ENCODE measurements at places on chromosomes 7 and 10.

DNA sequence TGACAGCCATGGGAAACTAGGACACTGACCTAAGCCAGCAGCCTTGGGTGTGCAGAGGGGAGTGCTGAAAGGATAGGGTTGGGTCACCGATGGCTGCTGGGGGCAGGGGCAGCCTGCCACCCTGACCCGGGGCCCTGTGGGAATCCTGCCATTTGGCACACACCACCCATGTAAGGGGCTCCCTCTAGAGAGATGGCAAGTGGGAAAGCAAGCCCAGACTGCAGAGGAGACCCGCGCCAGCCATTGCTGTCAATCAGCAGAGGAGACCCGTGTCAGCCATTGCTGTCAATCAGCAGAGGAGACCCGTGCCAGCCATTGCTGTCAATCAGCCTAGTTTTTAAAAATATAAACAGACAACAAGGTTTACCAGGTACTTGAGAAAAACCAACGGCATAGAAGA is 27.4 kb upstream of the PRKAG2 start:
- DNase-seq = no peak

DNA sequence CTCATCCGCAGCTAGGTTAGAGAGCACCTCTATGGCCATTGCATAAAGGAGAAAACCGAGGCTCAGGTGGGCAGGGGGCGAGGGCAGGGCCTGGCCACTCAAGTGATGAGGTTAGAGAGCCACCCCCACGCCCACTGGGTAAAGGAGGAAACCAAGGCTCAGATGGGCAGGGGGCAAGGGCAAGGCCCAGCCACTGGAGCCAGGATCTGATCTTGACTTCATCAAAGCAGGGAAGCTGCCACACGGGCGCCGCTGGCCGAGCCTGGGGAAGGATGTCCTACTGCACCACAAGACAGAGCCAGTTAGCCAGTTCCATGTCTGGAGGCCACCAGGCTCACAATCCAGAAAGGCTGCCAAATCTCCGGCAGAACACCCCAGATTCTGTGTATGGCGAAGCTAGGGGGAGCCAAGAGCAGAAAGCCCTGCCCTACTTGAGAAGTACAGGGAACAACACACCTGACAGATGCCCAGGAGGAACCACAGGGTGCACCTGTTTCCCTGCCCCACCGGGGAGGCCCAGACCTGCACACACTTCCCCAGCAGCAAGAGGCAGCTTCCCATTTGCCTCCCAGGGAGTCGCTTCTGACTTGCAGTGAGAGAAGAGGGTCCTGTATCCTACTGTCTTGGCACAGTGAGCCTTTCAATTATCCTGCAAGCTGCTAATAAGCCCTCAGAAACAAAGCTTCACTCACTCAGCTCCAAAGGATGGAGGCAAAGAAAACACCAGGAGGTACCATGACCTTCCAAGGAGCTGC is 101.9 kb downstream of the TNS3 start:
- DNase-seq = no peak

GRCh38 chr10:93771354-93771753 is 13.6 kb downstream of the LGI1 start:
- no peak for DNase-seq

GRCh38 chr10:96651998-96652431 is 65.2 kb upstream of the TM9SF3 start:
- no peak for DNase-seq

DNA sequence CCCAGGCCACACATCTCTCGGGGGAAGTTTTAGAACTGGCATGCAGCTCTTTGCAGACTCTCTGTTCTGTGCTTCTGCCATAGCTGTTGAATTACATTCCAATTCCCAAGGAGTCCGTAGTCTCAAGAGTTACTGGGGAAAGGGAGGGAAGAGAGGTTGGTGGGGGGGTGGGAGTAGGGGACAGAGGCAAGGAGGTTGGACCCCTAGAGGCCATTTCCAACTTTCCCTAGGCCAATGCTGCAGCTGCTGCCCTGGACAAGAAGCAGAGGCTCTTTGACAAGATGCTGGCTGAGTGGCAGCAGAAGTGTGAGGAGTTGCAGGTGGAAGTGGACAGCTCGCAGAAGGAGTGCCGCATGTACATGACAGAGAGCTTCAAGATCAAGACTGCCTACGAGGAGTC is 23.8 kb downstream of the MYH16 start:
- DNase-seq = no peak

- no peak for DNase-seq
These were observed 40.0 kb downstream of the VOPP1 start for GRCh38 chr7:55532150-55532917.

DNA sequence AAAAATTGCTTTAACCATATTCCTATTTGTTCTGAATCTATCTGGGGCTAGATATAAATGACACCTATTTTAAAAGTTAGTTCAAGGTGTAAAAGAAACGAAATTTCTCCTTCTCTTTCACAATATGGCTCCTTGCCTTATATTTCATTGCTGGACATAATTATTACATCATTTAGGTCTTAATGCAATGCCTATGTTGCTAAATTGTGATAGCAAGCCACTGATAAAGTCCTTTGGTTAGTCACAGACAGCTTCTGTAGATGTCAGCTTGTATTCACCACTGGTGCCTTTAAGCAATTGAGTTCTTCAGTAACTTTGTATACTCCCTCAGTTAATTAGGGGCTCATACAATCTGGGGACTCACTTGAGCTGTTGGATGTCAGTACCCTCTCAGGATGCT is 1236.6 kb downstream of the GATA3 start:
- DNase-seq = no peak

DNA sequence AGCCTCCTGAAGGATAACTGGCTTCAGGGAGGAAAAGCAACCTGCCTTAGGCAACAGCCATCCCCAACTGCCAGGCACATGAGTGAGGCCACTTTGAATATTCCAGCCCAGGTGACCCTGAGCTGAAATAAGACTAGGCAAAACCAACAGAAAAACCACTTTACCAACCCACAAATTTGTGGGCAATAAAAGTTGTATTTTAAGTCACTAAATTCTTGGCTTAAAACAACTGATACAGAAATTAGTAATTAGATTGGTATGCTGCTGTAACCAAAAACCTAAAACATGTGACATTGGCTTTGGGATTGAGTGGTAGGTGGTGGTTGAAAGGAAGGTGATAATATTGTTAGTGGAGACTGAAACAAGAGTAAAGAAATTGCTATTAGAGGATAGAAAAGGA is 39.9 kb downstream of the ABCB4 start:
- no peak for DNase-seq

GRCh38 chr10:131855461-131856401 is 45.1 kb upstream of the PPP2R2D start:
- DNase-seq = no peak

DNA sequence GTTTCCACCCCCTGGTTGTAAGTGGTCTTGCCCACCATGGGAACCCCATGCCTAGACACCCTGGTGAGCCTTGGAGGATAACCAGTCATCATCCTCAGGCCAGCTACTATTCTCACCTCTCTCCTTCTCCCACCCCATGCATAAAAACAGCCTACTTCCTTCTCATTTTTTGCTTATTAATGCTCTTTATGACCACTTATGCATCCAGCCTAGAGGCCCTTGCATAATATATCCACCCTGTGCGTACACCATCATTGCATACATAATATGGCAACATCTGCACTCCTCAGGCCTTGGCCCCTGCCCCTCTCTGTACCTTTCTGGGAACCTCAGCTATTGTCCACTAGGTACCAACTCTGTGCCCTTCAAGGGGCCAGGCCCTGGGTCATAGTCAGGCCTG is 91.0 kb downstream of the CDH23 start:
- DNase-seq = no peak

GRCh38 chr10:3248526-3249306 is 76.1 kb upstream of the PITRM1 start:
- DNase-seq = no peak

DNA sequence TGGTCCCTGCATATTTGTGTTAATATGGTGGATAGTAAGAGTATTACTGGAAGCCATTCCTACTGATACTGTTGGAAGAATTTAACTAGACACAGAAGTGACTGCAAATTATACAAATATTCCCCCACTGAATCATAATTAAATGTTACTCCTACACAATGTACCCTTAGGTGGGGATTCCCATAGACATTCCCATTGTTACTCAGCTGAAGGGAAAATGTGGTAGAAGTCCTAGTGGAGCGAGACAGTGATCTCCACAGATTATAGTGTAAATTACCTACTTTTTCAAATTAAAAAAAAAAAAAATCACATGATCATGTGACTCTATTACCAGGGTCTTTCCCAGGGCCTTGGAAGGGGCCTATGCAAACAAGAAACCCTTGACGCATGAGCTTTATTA is 611.8 kb downstream of the LRMDA start:
- no peak for DNase-seq

GRCh38 chr10:34148305-34148657 is 666.8 kb downstream of the PARD3 start:
- DNase-seq = no peak

GRCh38 chr10:13654118-13654830 is 67.5 kb downstream of the PRPF18 start:
- no peak for DNase-seq

- no peak for DNase-seq
These were observed 473.0 kb upstream of the MGMT start for GRCh38 chr10:128993911-128994538.

- no peak for DNase-seq
These were observed 25.8 kb downstream of the LAMB4 start for GRCh38 chr7:108104324-108104723.

GRCh38 chr7:47170516-47170915 is 411.4 kb downstream of the TNS3 start:
- no peak for DNase-seq

- DNase-seq = no peak
These were observed 233.8 kb upstream of the GRB10 start for GRCh38 chr7:51016546-51016945.

GRCh38 chr10:75605096-75605495 is 173.7 kb downstream of the LRMDA start:
- DNase-seq = no peak

- no peak for DNase-seq
These were observed 6.1 kb downstream of the CHRM2 start for GRCh38 chr7:136874393-136875032.

All from activated naive CD8-positive, alpha-beta T cell treated with anti-CD3 and anti-CD28 coated beads, Interleukin-2, amount 50 U/mL, for 16 hours (primary cell).